ENCODE measurements at places on chromosomes 1 and 21. TPM values are rescaled to one million over a fixed set of nuclear protein-coding genes. Genes with fewer than 3 reads are reported as not detected.

PRAMEF27 gene
- not detected for total RNA-seq

DNA sequence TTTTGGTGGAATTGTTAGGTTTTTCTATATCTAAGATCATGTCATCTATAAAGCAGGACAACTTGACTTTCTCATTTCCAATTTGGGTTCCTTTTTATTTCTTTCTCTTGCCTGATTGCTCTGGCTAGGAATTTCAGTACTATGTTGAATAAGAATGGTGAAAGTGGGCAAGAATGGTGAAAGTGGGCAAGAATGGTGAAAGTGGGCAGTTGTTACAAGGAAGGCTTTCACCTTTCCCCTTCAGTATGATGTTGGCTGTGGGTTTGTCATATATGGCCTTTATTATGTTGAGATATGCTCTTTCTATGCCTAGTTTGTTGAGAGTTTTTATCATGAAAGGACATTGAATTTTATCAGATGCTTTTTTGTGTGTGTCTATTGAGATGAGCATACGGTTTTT is 64.5 kb downstream of the XPR1 start:
- no peak overlapping the region for H3K27ac ChIP-seq
- H3K4me1 ChIP-seq, result no peaks in the 10 kb centered on the region
- no peak overlapping the region for H3K4me3 ChIP-seq
- no peak for DNase-seq
- H3K36me3 ChIP-seq, result no peaks in the 10 kb centered on the region

DNA sequence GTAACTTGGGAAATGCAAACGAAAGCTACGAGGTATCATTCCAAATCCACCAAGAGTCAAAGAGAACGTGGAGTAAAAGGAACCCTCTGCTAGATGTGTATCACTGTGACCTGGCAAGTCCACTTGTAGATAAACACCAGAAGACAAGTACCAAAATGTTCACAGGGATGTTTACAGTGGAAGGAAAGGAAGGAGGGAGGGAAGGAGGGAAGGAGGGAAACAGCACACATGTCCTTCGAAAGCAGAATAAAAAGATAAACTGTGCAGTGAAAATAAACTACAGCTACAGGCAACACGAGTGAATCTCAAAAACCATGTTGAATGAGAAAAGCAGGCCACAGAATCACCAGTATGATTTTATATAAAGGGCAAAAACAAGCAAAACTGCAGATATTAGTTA is 59.9 kb downstream of the TP53BP2 start:
- peaks cover 5% of the 10 kb centered on the region for H3K36me3 ChIP-seq
- H3K27me3 ChIP-seq, result no peaks in the 10 kb centered on the region
- DNase-seq, result no peak
- H3K4me3 ChIP-seq, result no peak overlapping the region
- no peak overlapping the region for H3K27ac ChIP-seq
- no peaks in the 10 kb centered on the region for H3K4me1 ChIP-seq

DNA sequence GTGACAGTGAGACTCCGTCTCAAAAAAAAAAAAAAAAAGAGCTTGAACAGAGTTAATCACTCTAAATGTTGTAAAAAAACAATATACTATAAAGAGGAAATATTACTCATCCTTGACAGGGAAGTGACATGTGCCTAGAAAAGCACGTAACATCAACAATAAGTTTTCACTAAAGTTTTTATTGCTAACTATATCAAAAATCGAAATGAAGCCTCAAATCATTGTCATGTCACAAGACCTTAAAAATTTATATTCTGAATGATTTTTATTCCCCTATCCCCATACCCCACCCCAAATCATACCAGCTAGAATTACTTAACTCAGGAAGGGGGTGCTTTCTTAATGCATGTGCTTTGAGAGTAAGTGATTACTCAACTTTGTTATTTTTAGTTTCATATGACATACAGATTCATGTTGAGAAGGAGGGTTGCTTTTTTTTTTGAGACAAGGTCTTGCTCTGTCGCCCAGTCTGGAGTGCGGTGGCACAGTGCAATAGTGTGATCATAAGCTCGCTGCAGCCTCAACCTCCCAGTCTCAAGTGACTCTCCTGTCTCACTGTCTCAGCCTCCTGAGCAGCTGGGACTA is 53.6 kb upstream of the MUTYH start:
- H3K4me3 ChIP-seq, result no peak overlapping the region
- H3K27me3 ChIP-seq, result no peaks in the 10 kb centered on the region
- no peaks in the 10 kb centered on the region for H3K36me3 ChIP-seq
- H3K4me1 ChIP-seq, result no peaks in the 10 kb centered on the region

Data from GM23248 (cell line).